Activated CD8-positive, alpha-beta T cell treated with anti-CD3 and anti-CD28 coated beads for 36 hours (primary cell): ENCODE measurements at places on chromosomes 3 and 15.

- no peak for DNase-seq
These were observed 346.8 kb downstream of the TBL1XR1 start for GRCh38 chr3:176850498-176850897.

- DNase-seq = no peak
These were observed 394.6 kb upstream of the TPM1 start for GRCh38 chr15:62647843-62648505.

DNA sequence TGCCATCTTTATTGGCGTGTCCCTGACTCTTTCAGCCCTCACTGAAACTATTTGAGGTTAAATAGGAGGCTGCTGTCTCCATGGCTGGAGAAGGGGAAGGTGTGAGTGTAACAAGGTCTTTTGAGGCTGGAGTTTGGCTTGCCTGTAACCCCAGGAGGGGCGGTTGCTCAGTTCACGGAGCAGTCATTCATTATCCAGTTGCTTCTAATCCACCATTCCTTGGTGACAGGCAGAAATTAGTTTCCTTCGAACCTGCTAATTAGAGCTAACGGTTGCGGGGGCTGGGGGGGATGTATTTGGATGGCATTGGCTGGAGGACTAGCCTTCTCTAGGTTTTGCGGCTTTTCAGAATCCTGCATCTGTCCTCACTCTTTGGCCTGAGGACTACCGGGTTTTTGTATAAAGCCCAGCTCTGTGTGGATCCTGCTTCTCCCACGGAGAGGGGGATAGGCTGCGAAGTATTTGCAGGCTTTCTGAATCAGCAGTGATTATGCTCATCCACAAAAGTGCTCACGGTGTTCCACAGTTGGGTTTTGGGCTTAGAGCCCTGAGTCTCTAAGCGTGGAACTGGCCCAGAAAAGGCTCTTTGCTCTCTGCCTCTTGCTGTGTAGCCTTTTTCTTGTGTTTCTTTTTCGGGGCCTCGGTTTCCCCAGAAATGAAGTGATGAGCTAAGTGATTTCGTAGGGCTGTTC lies 18.6 kb downstream of the FGD5 start:
- no peak for DNase-seq

DNA sequence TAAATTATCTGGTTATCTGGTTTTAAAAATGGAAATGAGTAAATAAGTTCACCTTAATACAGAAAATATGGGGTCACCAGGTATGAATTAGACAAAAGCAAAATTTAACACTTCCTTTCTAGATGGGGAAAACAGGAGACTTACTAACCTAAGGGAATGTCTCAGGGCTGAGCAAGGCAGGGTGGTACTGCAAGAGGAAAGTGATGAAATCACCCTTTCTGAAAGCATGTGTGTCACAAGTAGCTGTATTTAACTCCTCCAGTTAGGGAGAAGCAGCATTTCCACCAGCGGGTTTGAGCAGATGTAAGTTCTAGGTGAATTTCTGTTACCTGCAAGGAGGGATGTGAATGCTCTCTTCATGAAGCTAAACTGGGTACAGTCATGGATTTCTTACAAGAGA lies 629.1 kb downstream of the MECOM start:
- DNase-seq = no peak

DNA sequence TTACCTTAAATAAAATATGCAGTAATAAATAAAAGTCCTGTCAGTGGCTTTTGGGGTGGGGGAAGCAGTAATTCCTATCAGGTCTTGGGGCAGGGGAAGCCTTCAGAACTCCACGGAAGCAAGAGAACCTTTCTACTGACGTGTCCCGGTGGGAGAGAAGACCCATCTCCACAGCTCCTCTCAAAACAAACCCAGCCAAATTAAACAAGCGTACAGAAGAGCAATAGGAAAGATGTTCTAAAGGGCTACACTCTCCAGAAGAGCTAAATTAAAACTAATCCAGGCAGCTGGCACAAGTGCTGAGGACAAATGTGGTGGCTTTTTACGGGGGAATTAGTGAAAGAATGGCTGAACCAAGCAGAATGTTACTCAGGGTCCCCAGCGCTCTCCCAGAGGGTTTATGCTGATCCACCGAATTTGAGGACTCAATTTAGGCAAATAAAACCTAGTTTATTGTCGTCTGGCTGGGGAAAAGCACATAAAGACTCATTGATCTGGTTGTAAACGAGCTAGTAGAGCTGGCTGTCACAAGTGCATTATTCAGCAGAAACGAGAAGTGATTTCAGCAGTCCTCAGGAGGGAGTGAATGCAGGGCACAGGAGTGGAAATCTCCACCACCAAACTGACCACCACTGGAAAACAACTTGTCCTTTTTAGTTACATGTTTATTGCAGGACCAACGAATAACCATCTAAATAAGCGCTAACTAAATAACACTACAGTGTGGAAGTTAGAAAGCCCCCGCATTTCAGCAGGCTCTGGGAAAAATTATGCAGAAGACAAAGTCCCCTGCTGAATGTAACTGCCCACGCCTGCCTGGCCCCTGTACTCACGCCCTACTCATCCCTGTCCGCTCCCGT lies 13.5 kb downstream of the BFSP2 start:
- peak; percentile 26 for DNase-seq

DNA sequence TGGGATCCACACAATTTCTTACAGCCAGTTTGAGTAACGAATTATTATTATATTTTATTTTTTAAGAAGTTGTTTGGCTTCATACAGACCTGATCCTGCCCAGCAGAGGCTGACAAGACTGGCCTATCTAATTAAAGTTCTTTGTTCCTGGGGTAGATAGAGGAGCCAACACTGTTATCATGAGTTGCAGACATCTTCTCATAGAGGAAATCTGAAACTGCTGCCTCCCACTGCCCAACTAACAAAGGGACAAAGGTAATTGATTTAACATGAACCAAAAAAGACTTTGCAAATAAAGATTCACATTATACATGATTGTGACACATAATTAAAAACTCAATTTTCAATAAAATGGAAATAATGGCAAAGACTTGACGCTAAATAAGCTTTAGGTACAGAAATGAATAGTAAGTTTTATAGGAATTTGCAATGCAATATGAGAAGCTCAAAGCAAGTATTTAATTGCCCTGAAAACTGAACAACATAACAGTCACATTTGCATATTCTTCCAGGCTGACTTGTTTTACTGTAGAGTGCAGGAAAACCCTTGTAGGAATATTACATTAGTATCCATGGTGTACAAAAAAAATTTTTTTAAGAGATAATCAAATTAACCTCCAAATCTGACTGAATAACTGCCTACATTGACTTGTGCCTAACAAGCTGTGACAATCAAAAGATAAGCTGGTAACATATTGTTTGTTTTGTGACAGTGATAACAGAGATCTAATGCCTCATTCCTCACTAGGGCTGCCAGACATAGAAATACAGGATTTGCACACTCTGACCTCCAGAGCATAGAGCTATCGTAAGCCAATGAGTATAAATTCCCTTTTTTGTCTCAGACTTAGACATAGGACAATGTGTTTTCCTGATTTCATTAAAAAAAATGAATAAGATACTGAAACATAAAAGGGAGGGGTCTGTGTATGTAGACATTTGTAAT lies 273.2 kb downstream of the MFSD1 start:
- no peak for DNase-seq

- DNase-seq = no peak
These were observed 135.0 kb upstream of the FAM3D start for GRCh38 chr3:58801541-58801940.

DNA sequence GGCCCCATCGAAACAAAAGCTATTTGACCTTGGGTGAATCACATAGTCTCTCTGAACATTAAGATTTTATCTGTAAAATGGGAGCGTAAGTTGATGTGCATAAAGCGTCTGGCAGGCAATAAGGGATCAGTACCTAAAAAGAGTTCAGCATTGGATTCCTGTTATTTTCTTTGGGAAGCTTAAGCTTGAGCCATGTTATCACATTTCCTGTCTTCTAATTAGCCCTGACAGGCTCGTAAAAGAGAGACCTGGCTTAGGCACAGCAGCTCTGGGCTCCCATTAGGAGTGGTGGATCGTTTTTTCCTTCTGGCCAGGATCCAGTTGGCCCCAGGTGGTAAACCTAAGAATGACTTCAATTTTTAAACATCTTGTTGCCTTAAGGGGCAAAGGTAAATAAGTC lies 26.0 kb upstream of the CA12 start:
- no peak for DNase-seq

DNA sequence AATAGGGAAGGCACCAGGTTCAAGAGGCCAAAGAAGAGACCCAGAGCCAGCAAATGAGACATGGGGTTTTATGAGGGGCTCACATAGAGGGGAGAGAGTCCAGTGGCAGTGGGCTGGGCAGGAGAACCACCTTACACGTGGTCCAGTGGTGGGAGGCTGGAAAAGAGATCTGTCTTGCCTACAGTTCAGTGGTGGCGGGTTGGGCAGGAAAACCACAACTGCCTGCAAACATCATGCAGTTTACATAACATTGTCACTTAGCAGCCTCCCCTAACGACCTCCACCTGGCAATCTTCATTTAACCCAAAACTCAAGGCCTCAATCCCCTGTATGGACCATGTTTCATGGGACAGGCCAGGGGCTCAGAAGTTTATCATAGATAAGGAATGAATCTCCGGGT lies 29.1 kb downstream of the CRYGS start:
- peak; percentile 60 for DNase-seq

- DNase-seq = no peak
These were observed 116.3 kb downstream of the MITF start for GRCh38 chr3:69855436-69856162.

DNA sequence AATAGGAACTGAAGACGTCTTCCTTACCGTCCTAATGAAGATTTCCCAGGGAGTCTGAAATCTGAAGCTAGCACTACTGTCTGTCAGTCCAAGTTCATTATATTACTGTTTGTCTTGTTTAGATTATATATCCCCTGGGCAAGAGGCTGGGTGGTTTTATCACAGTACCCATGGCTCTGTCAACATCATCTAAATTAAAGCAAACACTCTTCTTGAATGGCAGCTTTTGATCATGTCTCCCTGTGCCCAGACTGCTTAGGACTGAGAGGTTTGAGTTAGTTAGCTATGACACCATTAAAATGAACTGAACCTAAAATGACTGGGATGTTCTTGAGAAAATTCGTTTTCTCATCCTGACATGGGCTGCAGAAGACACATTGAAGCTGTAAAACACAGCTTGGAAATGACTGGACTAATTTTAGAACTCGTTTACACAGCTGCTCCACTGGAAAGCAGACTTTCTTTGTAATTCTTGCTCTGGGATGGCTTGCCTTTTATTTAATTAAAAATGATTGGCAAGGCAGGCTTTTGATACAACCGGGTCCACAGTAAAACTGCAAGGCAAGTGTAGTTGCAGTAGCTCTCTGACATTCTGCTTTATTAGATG lies 243.5 kb downstream of the MFSD1 start:
- DNase-seq = no peak

- no peak for DNase-seq
These were observed 12.8 kb downstream of the PYDC2 start for GRCh38 chr3:191473661-191474198.

- no peak for DNase-seq
These were observed 351.2 kb upstream of the SGO1 start for GRCh38 chr3:20537234-20537633.

GRCh38 chr3:173479301-173479700 lies 81.8 kb downstream of the NLGN1 start:
- no peak for DNase-seq

- no peak for DNase-seq
These were observed 2.6 kb upstream of the LOXL1 start for GRCh38 chr15:73923488-73924164.

- DNase-seq = no peak
These were observed 10.5 kb upstream of the BUB1B start for GRCh38 chr15:40150163-40150925.

- no peak for DNase-seq
These were observed 25.2 kb downstream of the TMEM43 start for GRCh38 chr3:14150078-14150477.

GRCh38 chr15:70060993-70061305 lies 36.8 kb downstream of the TLE3 start:
- no peak for DNase-seq

- DNase-seq = no peak
These were observed 722.3 kb upstream of the LMCD1 start for GRCh38 chr3:7779331-7779730.

DNA sequence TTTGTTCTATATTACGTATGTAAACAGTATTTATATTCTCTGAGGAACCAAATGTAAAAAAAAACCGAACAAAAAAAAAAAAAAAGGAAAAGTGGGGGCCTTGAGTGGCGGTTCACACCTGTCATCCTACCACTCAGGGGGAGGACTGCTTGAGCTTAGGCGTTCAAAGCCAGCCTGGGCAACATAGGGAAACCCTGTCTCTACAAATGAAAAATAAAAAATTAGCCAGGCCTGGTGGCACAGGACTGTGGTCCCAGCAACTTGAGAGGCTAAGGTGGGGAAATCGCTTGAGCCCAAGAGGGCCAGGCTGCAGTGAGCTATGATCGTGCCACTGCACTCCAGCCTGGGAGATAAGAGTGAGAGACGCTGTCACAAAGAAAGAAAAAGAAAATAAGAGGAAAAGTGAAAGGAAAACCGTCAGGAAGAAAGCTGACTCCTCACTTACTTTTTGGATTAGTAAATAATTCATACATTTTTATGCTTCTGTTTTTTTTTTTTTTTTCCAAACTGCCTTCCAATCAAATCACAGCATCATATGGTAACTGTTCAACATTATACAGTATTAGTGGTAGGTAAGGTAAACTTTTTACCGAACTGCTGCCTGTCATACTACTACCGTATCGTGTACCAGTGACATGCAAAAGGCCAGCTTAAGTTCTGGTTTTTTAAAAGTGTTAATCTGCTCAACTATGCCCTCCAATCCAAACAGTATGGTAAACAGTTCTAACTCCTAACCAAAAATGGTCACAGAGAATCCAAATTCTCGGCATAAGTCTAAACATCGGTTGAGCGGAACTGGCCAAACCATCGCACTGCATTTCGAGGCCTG lies 1.2 kb downstream of the PHC3 start:
- peak; percentile 25 for DNase-seq

- no peak for DNase-seq
These were observed 29.3 kb upstream of the SLCO3A1 start for GRCh38 chr15:91824256-91824655.

DNA sequence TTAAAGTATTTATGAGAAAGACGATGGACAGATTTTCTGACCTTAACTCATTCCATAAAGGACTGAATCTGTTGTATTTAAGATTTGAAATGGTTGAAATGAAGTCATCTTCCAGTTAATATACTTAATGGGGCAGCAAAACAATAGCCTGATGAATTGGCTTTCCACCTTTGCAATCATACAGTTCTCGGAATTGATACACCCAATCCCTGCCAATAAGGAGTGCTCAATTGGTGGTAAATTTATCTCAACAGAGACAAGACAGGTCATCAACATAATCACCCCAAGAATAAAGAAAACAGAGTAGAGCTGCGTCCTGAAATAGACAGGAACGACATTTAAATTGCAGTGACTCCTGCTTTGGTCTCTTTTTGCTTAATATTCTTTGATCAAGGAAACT lies 11.2 kb downstream of the ANXA2 start:
- DNase-seq = no peak
